Activated CD8-positive, alpha-beta T cell treated with anti-CD3 and anti-CD28 coated beads, Interleukin-2, amount 10 ng/mL, durations not matched to agents 7 days and 5 days (primary cell): ENCODE measurements at places on chromosomes 4 and X.
A peak's percentile ranks its signal among the peaks of the same experiment; 100 is the strongest.

DNA sequence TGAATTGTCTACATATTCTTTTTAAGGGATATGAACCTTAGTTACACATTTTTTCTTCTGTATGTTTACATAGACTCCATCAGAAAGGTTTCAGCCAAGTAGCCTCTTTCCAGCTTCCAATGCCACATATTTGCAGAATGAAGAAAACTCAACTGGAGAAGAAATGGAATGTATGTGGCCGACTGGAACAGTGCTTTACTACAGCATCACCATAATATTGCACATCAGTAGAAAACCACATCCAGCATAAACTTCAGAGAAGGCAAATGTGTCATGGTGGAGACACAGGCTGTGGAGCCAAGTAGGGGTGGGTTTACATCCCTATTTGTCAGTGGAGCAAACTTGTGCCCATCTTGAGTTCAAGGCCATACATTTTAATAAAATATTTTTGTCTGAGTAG, 204.8 kb upstream of the LDB2 start:
- H3K4me3 ChIP-seq: no peak overlapping the region
- no peak for DNase-seq
- no peaks in the 10 kb centered on the region for H3K27me3 ChIP-seq
- no peak overlapping the region for H3K27ac ChIP-seq

DNA sequence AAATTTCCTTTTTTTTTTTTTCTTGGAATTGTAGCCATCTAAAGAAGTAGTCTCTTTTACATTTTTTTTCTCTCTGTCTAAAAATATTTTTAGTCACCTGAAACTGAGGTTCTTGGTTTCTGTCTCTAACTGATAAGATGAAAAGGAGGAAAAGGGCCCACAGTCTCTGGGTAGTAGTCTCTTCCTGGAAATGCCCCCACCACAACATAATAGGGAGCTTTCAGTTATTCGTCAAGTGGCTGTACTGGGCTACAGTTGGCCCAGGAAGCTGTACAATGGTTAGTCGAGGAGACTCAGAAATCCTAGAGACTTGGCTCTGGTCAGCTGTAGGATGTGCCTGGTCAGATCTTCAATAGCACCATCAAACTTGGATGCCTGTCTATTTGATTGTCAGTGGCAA, 163.4 kb downstream of the ACTRT1 start:
- H3K36me3 ChIP-seq: no peaks in the 10 kb centered on the region
- no peak for DNase-seq
- no peaks in the 10 kb centered on the region for H3K4me1 ChIP-seq
- H3K4me3 ChIP-seq: no peak overlapping the region
- H3K27me3 ChIP-seq: no peaks in the 10 kb centered on the region
- H3K27ac ChIP-seq: no peak overlapping the region

- H3K27ac ChIP-seq: no peak overlapping the region
- peaks cover 10% of the 10 kb centered on the region for H3K4me1 ChIP-seq
- peaks cover 18% of the 10 kb centered on the region for H3K27me3 ChIP-seq
Measured at GRCh38 chr4:170093973-170094535, 4.3 kb upstream of the AADAT start.

DNA sequence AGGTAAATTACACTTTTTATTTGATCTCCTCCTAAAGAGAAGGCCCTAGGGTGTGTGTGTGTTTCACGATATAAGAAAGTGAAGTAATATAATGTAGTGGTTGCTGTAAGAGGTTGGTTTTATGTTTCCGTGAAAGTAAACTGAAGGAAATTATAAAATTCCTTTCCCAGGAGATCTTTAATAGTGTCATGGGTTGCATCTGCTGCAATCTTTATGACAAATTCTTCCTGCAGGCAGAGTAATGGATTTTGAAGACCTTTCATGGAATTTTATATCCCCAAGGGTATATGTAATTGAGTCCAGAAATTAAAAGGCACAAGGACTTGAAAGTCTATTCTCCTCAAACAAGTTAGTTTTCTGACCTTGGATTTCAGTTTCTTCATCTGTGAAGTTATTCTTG, 538.6 kb downstream of the ANKRD50 start:
- no peak overlapping the region for H3K4me3 ChIP-seq
- no peak for DNase-seq
- no peaks in the 10 kb centered on the region for H3K27me3 ChIP-seq
- no peaks in the 10 kb centered on the region for H3K4me1 ChIP-seq
- H3K36me3 ChIP-seq: no peaks in the 10 kb centered on the region
- no peak overlapping the region for H3K27ac ChIP-seq

DNA sequence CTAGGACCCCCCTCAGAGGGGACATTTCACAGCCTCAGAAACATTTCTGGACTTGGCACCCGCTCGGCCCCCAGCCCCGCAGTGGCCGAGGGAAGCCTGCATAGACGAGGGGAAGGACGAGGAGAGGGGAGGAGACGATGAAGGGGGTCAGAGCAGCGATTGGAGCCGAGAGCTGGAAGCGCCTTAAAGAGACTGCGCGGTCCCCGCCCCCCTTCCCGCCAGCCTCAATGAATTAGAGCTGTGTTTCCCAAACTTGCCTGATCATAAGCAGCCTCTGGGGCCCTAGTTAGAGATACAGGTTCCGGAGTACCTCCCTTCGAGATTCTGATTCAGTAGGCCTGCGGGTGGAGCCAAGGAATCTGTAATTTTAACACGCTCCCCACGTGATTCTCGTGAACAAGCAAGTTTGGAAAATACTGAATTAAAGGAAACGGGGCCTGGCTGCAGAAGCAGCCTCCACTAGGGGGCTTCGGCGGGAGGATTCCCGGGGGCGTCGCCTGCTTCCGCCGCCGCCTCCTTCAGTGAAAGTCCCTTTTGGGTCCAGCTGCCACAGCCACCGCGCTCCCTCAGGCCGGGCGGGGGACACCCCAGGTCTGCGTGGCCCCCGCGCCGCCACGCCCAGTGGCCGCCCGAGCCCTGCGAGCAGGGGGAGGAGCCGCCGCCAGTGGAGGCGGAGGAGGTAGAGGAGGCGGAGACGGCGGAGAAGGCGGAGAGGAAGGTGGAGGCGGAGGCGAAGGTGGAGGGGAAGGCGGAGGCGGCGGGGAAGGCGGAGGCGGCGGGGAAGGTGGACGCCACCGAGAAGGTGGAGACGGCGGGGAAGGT, at the start of gene USP27X:
USP27X (plus strand) TSS at position 651 of the 822 bp plus-strand sequence. CDS start 824 bp downstream, outside the sequence.
- peak within 1 kb of the TSS; percentile 75 for H3K4me3 ChIP-seq
- no peaks in the 10 kb centered on the region for H3K36me3 ChIP-seq
- peak within 1 kb of the TSS; percentile 66 for H3K27ac ChIP-seq
- peak; percentile 84 for DNase-seq
- no peaks in the 10 kb centered on the region for H3K27me3 ChIP-seq
- H3K4me1 ChIP-seq: peaks cover 12% of the 10 kb centered on the region

DNA sequence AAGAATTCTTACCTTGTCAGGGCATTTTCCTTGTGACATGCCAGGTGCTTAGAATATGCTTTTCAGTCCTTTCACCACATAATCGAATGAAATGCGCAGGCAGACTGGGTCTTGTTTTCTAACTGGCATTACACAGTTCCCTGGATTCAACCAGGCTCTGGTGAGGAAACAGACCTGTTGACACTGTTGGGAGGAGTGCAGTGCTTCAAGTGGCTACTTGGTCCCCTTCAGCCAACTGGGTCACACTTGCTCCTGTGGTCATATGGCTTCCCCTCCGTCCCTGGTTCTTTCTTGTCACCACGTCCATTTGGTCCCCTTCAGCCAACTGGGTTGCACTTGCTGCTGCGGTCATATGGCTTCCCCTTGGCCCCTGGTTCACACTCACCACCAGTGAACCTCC, 9.7 kb downstream of the SMIM20 start:
- no peak overlapping the region for H3K4me3 ChIP-seq
- H3K27ac ChIP-seq: no peak overlapping the region
- peaks cover 4% of the 10 kb centered on the region for H3K36me3 ChIP-seq
- DNase-seq: no peak
- no peaks in the 10 kb centered on the region for H3K27me3 ChIP-seq

GRCh38 chr4:180852738-180853137, 1390.5 kb upstream of the TENM3 start:
- no peaks in the 10 kb centered on the region for H3K36me3 ChIP-seq
- no peaks in the 10 kb centered on the region for H3K27me3 ChIP-seq
- no peak overlapping the region for H3K27ac ChIP-seq

GRCh38 chr4:132230025-132230424, 919.1 kb upstream of the PCDH10 start:
- no peak overlapping the region for H3K4me3 ChIP-seq
- no peak overlapping the region for H3K27ac ChIP-seq
- DNase-seq: no peak
- no peaks in the 10 kb centered on the region for H3K4me1 ChIP-seq
- no peaks in the 10 kb centered on the region for H3K27me3 ChIP-seq
- H3K36me3 ChIP-seq: no peaks in the 10 kb centered on the region

- DNase-seq: no peak
- H3K4me1 ChIP-seq: no peaks in the 10 kb centered on the region
- H3K27ac ChIP-seq: no peak overlapping the region
- no peak overlapping the region for H3K4me3 ChIP-seq
Measured at GRCh38 chr4:109214622-109215301, 87.7 kb downstream of the COL25A1 start.

GRCh38 chr4:90441770-90442169, 314.6 kb downstream of the CCSER1 start:
- H3K27ac ChIP-seq: no peak overlapping the region
- no peaks in the 10 kb centered on the region for H3K4me1 ChIP-seq
- no peaks in the 10 kb centered on the region for H3K36me3 ChIP-seq
- no peak for DNase-seq

DNA sequence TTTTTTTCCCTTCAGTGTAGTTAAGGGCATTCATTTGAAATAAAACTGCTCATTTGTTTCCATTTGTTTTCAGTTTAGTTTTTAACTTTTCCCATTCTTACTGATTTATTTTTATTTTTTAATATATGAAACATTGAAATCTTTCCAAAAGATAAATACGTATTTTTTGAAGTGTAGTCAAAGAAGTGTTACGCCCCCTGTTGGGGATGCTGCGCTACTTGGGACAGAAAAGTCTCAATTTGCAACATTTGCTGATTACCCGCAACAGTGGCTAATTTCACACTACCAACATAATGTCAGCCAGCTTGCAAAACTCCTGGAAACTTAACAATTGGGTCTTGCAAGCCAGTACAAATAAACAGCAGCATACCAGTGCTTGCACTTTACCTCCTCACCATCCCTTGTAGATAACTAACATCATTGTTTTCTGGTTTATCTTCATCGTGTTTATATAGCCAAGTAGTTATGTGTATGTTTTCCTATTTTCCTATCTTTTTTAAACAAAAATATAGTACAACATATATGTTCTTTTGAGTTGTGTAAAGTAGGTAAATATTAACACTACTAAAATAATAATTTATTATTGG, 158.6 kb downstream of the STPG2 start:
- H3K4me3 ChIP-seq: no peak overlapping the region
- H3K4me1 ChIP-seq: no peaks in the 10 kb centered on the region
- DNase-seq: no peak
- no peaks in the 10 kb centered on the region for H3K27me3 ChIP-seq

- H3K36me3 ChIP-seq: no peaks in the 10 kb centered on the region
- H3K4me1 ChIP-seq: no peaks in the 10 kb centered on the region
- H3K4me3 ChIP-seq: no peak overlapping the region
- peaks cover 9% of the 10 kb centered on the region for H3K27me3 ChIP-seq
- no peak overlapping the region for H3K27ac ChIP-seq
- DNase-seq: no peak
Measured at GRCh38 chr4:155676430-155676825, 9.8 kb downstream of the GUCY1A1 start.

- no peaks in the 10 kb centered on the region for H3K27me3 ChIP-seq
- H3K36me3 ChIP-seq: peaks cover 4% of the 10 kb centered on the region
- H3K4me1 ChIP-seq: peaks cover 24% of the 10 kb centered on the region
- no peak for DNase-seq
- no peak overlapping the region for H3K27ac ChIP-seq
Measured at GRCh38 chrX:9164086-9164485, 130.2 kb upstream of the FAM9B start.

GRCh38 chrX:31969714-31970113, 897.9 kb upstream of the FTHL17 start:
- H3K4me3 ChIP-seq: no peak overlapping the region
- no peak for DNase-seq
- no peaks in the 10 kb centered on the region for H3K4me1 ChIP-seq
- no peaks in the 10 kb centered on the region for H3K36me3 ChIP-seq
- H3K27ac ChIP-seq: no peak overlapping the region
- H3K27me3 ChIP-seq: no peaks in the 10 kb centered on the region

DNA sequence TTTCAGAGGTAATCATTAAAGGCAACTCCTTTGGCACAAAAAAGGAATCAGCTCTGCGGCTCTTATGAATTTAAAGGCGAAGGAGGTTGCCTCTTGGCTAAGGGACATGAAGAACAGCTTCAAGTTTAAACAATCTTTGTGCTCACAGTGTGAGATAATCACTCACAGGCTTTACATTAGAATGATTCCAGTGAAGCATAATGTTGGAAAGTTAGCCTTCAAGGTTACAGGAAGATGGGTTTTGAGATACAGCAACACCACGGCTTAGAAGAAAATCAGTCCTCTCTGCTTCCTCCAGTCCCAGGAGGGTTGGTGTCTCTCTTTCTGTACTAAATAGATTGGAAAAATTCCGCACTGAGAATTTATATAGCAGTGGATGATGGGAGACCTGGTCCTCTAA, 11.6 kb upstream of the SCD5 start:
- H3K4me3 ChIP-seq: no peak overlapping the region
- peaks cover 5% of the 10 kb centered on the region for H3K4me1 ChIP-seq
- H3K27me3 ChIP-seq: peaks cover 10% of the 10 kb centered on the region
- H3K36me3 ChIP-seq: peaks cover 2% of the 10 kb centered on the region
